RWPE2 (cell line): ENCODE measurements at places on chromosomes 1 and 21.
A peak's percentile ranks its signal among the peaks of the same experiment; 100 is the strongest.

DNA sequence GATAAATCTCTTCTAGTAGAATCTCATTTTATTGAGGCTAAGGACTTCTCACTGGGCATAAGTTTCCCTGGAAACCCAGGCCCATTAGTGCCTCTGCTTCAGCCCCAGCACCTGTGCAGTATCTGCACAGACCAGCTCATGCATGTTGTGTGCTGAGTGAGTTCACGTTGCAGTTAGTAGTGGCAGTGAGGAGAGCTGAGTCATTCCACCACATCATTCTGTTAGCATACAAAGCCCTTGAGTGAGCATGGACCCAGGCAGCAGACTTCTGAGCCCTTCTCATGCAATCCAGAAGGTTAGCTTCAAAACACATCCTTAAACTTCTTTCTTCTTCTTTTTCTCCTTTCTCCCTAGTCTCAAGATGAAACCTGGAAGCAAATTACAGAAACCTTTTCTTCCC is 45.8 kb upstream of the NTPCR start:
- H3K4me1 ChIP-seq = no peaks in the 10 kb centered on the region
- H3K27me3 ChIP-seq = no peaks in the 10 kb centered on the region
- no peak overlapping the region for H3K4me3 ChIP-seq

DNA sequence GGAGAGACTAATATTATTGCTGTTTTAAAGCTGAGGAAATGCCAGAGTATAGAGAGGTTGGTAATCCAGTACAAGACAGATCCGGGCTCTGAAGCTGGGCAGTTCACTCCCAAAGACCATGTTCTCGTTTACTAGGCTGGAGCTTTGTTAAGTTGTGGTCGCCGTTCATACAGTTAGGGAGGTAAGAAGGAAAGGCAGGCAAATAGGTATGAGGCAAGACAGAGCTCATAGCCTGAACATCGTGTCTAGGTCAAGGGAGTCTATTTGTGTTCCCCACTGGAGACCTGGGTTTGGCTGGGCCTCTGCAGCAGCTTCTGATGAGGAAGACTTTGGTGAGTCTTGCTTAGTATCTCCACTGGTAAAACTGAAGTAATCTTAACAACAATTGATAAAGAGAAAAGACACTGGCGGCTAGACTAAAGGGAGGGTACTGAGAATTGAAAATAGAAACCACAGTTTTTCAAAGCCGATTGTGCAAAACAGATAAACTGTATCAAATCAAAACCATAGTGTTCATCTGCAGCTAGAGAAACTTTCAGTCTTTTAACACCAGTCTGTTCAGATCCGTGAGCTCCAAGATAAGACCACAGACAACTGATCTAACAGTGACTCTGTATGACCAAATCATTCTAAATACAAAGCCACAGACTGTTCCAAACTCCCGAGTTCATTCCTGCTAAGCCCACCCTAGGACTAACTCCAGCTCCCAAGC is 217.0 kb upstream of the FAM78B start:
- H3K27ac ChIP-seq = no peak overlapping the region
- no peak for DNase-seq
- no peaks in the 10 kb centered on the region for H3K4me1 ChIP-seq
- no peaks in the 10 kb centered on the region for H3K36me3 ChIP-seq
- H3K27me3 ChIP-seq = no peaks in the 10 kb centered on the region

DNA sequence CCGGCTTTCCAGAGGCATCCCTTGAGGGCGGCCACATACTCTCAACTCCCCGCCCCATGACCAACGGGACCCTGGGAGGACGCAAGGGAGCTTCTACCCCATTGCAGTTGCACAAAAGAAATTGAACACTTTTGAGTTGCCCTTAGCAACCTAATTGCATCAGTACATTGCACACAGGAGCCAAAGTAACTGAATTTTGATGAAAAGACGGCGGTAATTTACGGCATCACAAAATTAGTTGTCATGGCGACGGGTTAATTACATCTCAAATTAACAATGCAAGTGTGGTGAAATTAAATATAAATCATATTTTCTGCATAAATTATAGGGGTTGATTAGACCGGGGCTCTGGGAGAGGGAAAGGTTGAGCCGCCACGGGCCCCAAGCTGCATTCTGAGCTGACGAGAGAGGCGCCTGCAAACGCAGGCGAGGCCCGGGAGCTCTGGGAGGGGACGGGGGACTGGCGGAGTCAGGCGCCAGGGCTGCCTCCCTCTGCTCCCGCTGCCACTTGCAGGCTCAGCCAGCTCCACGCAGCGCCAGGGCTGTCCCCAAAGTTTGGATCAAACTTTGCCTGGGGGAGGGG is 61.4 kb downstream of the CASZ1 start:
- no peaks in the 10 kb centered on the region for H3K4me1 ChIP-seq
- no peak for DNase-seq
- no peak overlapping the region for H3K27ac ChIP-seq
- no peaks in the 10 kb centered on the region for H3K36me3 ChIP-seq
- H3K4me3 ChIP-seq = no peak overlapping the region

GRCh38 chr1:5373281-5373680 is 618.9 kb downstream of the NPHP4 start:
- H3K4me1 ChIP-seq = no peaks in the 10 kb centered on the region
- no peaks in the 10 kb centered on the region for H3K27me3 ChIP-seq
- no peak overlapping the region for H3K27ac ChIP-seq
- no peaks in the 10 kb centered on the region for H3K36me3 ChIP-seq
- H3K4me3 ChIP-seq = no peak overlapping the region
- DNase-seq = no peak

- no peak for DNase-seq
- no peak within 1 kb of the TSS for H3K27ac ChIP-seq
- H3K36me3 ChIP-seq = no peaks in the 10 kb centered on the region
- H3K4me3 ChIP-seq = peak within 1 kb of the TSS; percentile 44
Measured at GRCh38 chr1:201023517-201023902, at the start of gene KIF21B. KIF21B (minus strand) TSS chr1:201023714; CDS start chr1:201023383, 331 bp downstream.

- H3K27ac ChIP-seq = no peak overlapping the region
- no peak overlapping the region for H3K4me3 ChIP-seq
- H3K36me3 ChIP-seq = no peaks in the 10 kb centered on the region
- H3K27me3 ChIP-seq = no peaks in the 10 kb centered on the region
Measured at GRCh38 chr1:23989263-23989662, 9.1 kb upstream of the SRSF10 start.

- no peaks in the 10 kb centered on the region for H3K36me3 ChIP-seq
- H3K27me3 ChIP-seq = no peaks in the 10 kb centered on the region
- peaks cover 42% of the 10 kb centered on the region for H3K4me1 ChIP-seq
- H3K4me3 ChIP-seq = no peak overlapping the region
- H3K27ac ChIP-seq = peak overlapping the region; percentile 67
Measured at GRCh38 chr1:152745289-152745704, 12.5 kb upstream of the KPRP start.

DNA sequence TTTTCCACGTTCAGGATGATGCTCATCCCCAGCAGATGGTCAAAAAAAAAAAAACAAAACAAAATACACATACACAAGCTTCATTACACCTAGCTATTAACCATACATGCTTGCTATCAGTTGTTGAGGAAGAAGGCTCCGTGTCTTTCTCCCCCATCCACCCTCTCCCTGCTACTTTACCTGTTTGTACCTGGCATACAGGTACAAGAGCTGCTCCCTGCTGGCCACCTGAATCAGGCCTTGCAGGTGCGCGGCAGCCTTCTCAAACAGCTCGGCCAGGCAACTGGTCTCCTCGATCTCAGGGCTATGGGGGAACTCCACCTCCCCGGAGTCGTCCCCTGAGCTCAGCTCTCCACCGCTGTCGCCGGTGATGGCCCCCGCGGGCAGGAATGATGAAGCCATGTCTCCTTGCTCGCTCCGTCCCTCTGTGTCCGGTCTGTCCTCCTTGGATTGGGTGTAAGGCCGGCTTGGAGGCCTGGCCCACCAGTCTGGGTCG is 464 bp downstream of the ACBD6 start:
- H3K27ac ChIP-seq = peak overlapping the region; percentile 87
- H3K27me3 ChIP-seq = no peaks in the 10 kb centered on the region
- H3K36me3 ChIP-seq = peaks cover 37% of the 10 kb centered on the region
- peaks cover 10% of the 10 kb centered on the region for H3K4me1 ChIP-seq
- H3K4me3 ChIP-seq = peak overlapping the region; percentile 77

GRCh38 chr1:89971600-89971999 is 23.3 kb upstream of the ZNF326 start:
- H3K27ac ChIP-seq = peak overlapping the region; percentile 74
- peaks cover 30% of the 10 kb centered on the region for H3K4me1 ChIP-seq
- H3K4me3 ChIP-seq = no peak overlapping the region
- H3K27me3 ChIP-seq = no peaks in the 10 kb centered on the region
- no peak for DNase-seq

- H3K4me3 ChIP-seq = no peak overlapping the region
- H3K27ac ChIP-seq = no peak overlapping the region
- no peaks in the 10 kb centered on the region for H3K4me1 ChIP-seq
- H3K36me3 ChIP-seq = no peaks in the 10 kb centered on the region
Measured at GRCh38 chr1:64685217-64685616, 59.7 kb upstream of the RAVER2 start.

DNA sequence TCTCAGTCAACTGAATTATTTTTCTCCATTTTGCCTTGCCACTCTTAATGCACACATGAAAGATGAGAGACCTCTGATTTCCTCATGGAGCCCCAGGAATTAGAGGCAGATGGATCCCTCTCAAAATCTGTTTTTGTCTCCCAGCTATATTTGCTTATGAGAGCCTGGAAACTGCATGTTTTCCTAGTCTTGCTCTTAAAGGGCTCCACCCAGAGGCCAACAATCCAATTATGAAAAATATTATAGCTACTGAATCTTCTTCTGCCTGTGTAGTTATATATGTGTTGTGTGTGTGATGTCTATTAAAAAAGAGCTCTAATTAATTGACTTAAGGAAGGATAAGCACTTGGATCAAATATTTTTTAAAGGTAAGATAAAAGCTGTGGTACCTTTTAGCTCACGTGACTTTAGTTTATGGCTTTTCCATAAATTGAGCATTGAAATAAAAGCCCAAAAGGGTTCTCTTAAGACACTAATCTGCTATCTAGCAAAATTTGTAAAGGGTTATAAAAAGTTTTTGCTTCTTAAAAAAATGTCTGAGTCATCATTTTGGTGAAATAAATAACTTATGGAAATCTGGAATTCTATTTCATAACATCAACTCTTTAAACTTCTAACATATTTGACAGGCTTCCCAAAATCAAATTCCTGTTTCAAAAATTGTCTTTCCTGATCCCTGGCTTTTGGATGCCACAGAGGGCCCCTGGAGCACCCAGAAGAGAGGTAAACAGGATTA is 31.2 kb upstream of the TSPEAR start:
- no peak overlapping the region for H3K4me3 ChIP-seq
- no peak for DNase-seq
- no peak overlapping the region for H3K27ac ChIP-seq
- no peaks in the 10 kb centered on the region for H3K27me3 ChIP-seq

- no peaks in the 10 kb centered on the region for H3K36me3 ChIP-seq
- no peak for DNase-seq
- H3K4me1 ChIP-seq = no peaks in the 10 kb centered on the region
- peaks cover 2% of the 10 kb centered on the region for H3K27me3 ChIP-seq
- H3K27ac ChIP-seq = no peak overlapping the region
Measured at GRCh38 chr1:51131185-51131584, 29.2 kb downstream of the C1orf185 start.

DNA sequence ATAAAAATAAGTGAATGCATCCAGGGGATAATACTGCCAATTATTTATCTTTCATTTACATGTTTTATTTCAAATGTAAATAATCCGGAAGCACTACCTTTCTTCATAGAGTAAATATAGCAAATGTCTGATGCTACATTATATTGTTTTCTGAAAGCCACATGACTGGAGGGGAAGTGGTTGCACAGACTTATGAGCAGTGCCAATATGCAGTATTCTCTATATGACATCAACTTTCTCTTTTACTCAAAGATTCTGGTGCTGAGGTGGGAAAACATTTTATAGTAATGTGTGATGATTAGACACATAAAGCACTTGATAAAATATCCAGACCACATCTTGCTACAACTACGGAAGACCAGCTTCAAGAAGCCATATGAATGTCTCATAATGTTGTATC is 314.7 kb downstream of the NEGR1 start:
- no peak overlapping the region for H3K4me3 ChIP-seq

GRCh38 chr1:202619505-202619904 is 90.7 kb downstream of the SYT2 start:
- H3K27me3 ChIP-seq = no peaks in the 10 kb centered on the region
- H3K4me1 ChIP-seq = peaks cover 5% of the 10 kb centered on the region
- no peaks in the 10 kb centered on the region for H3K36me3 ChIP-seq
- peak; percentile 4 for DNase-seq
- H3K27ac ChIP-seq = no peak overlapping the region

DNA sequence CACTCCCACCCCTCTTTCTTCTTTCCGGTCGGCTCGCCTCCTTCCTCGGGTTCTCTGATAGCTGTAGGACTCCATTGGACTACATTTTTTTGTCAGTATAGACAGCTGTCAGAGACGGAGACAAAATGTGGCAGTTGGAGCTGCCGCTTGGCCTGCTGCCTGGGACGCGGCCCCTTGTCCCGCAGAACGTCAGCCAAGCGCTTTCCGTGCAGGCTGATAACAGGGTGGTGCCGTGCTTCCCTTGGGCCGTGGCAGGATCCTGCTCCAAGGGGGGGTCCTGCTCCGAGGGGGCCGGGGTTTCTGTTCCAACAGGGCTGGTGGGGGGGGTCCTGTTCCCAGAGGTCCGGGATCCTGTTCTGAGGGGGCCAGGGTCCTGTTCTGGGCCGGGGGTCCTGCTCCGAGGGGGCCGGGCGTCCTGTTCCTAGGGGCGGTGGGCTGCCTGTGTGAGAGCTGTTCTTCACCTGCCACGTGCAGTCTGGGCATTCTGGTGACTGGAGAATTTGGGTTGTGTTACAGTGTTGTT is 4.9 kb downstream of the SKI start:
- peaks cover 18% of the 10 kb centered on the region for H3K4me1 ChIP-seq
- H3K36me3 ChIP-seq = peaks cover 15% of the 10 kb centered on the region
- peak overlapping the region; percentile 90 for H3K27ac ChIP-seq

DNA sequence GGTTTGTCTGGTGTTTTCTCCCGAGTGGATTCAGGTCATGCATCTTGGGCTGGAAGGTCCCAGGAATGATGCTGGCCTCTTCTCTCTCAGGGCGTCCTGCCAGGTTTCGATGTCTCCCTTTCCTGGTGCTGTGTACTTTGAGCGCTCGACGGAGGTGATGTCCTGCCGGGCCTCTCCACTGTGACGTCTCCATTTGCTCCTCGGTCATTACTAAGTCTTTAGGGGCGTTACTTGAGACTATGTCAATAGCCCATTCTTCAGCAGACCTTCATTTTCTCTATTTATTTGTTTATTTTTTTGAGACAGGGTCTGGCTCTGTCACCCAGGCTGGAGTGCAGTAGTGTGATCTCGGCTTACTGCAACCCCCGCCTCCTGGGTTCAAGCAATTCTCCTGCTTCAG is 37.2 kb upstream of the TNFRSF1B start:
- no peak overlapping the region for H3K27ac ChIP-seq
- H3K27me3 ChIP-seq = no peaks in the 10 kb centered on the region
- no peak overlapping the region for H3K4me3 ChIP-seq
- H3K36me3 ChIP-seq = no peaks in the 10 kb centered on the region
- DNase-seq = no peak
- H3K4me1 ChIP-seq = peaks cover 14% of the 10 kb centered on the region

DNA sequence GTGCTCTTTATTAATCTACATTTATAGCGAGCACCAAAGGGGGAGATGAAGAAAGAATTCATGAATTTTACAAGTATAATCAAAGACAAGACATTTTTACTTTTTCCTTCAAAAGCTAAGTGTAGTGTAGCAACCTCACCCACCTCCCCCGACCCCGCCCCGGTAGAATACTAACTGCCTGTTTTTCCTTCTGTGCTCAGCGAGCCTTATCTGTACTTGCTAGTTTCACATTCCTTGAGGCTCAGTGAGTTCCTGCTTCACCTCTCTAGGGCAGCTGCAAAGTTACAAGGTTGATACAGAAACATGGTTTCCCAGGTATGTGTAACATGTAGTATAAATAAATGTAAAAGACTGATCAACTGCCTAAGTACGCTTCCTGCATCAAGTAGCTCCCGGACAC is 86.5 kb downstream of the LIPI start:
- no peak overlapping the region for H3K27ac ChIP-seq
- no peak overlapping the region for H3K4me3 ChIP-seq
- H3K36me3 ChIP-seq = no peaks in the 10 kb centered on the region
- no peaks in the 10 kb centered on the region for H3K4me1 ChIP-seq
- no peaks in the 10 kb centered on the region for H3K27me3 ChIP-seq
- DNase-seq = no peak
